ENCODE measurements at places on chromosomes 12 and 14.

DNA sequence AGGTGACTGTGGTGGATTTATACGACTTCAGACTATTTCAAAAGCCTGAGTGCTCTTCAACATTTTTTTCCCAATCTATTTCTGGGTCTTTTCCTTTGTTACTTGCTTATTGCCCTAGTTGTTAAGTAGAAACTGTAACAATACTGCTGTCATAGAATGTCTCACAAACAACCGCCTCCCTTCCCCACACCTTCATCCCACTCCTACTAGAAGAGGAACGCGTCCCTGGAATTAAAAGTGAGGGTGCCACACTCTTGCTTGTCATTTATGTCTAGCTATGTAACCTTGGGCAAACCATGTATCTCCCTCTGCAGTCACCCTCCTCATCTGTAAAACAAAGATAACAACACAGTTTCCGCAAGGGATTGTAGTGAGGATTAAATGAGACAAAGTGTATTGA, 8.6 kb downstream of the BRAP start:
- no peak overlapping the region for H3K4me3 ChIP-seq
- H3K36me3 ChIP-seq = peaks cover 81% of the 10 kb centered on the region
- no peak overlapping the region for H3K27ac ChIP-seq

DNA sequence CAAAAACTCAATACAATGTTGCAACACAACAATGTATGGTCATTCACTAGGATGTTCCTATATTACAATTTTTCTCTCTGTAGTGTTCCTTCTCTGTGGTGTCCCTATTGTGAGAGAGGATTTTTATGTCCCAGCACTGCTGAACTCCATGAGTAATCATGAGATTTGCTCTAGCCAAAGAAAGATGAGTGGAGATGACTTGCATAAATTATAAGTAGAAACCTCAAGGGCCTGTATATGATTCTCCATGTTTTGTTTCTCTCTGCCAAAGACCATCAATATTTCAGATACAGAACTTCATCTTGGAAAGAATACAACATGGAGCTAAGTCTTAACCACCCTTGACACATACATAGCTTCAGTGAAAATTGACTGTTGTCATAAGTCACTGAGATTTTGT, 579.1 kb downstream of the TMTC2 start:
- H3K36me3 ChIP-seq = no peaks in the 10 kb centered on the region
- DNase-seq = no peak
- H3K27ac ChIP-seq = no peak overlapping the region
- H3K27me3 ChIP-seq = no peaks in the 10 kb centered on the region
- H3K4me1 ChIP-seq = no peaks in the 10 kb centered on the region
- no peak overlapping the region for H3K4me3 ChIP-seq

- H3K27ac ChIP-seq = no peak overlapping the region
- H3K27me3 ChIP-seq = peaks cover 12% of the 10 kb centered on the region
- H3K36me3 ChIP-seq = no peaks in the 10 kb centered on the region
- peak overlapping the region; percentile 89 for H3K4me3 ChIP-seq
- DNase-seq = no peak
Observed at GRCh38 chr14:74257941-74258763, 18.9 kb downstream of the VSX2 start.

GRCh38 chr12:6947615-6948014, 3.5 kb upstream of the PTPN6 start:
- no peaks in the 10 kb centered on the region for H3K27me3 ChIP-seq
- H3K4me1 ChIP-seq = 0 out of 2 replicates have a peak, but pooled peaks cover 4% of the 10 kb centered on the region
- 0 out of 2 replicates have a peak overlapping the region, but pooled peaks have one; percentile 25 for H3K4me3 ChIP-seq
- DNase-seq = no peak

GRCh38 chr12:121793440-121793837, at the start of gene RHOF:
Gene RHOF, minus strand, starts transcription at chr12:121793688. Its CDS starts 55 bp downstream, at chr12:121793633.
- H3K4me3 ChIP-seq = peak within 1 kb of the TSS; percentile 66
- H3K4me1 ChIP-seq = no peaks in the 10 kb centered on the region
- H3K27ac ChIP-seq = no peak within 1 kb of the TSS
- no peaks in the 10 kb centered on the region for H3K27me3 ChIP-seq
- DNase-seq = no peak

DNA sequence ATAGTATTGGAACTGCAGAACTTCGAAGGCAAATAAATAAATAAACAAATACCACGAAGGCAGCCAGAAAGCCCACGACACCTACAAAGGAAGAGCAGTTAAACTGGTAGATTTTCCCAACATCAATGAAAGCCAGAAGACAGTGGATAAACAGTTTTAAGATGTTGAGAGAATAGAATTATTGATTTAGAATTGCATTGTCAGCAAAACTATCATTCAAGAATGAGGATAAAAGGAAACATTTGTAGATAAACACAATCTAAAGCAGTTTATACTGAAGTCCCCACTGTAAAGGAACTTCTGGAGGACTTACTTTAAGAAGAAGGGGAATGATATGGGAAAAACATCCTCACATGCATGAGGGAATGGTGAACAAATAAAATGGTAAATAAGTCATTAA, 29.5 kb downstream of the CACNA2D4 start:
- H3K27ac ChIP-seq = no peak overlapping the region
- no peaks in the 10 kb centered on the region for H3K4me1 ChIP-seq
- H3K36me3 ChIP-seq = no peaks in the 10 kb centered on the region
- H3K4me3 ChIP-seq = no peak overlapping the region
- DNase-seq = no peak

DNA sequence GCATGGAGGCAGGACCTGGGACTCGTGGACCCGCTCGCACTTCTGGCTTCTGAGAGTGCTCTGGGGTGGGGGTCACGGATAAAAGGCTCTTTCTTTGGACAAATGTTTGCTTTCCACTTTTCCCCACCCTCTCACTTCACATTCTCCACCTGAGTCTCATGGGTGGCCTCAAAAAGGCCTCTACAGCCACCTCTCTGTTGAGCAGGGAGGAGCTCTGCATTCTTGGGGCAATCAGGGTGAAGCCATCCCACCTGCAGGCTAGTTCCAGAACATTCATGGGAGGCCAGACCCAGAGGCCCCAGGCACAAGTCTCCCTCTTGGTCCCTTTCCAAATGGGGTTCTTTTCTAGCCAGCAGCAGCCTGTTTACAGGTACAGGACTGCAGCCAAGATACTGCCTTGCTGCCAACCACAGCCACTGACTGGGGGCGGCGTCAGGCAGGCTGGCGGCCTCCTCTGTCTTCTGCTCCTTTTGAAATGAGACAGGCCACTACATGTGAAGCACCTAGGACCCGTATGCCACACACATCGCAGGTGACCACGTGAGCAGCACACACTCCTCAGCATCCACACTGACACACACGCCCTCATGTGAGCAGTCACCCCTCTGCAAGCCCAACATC, 18.2 kb upstream of the CEBPE start:
- DNase-seq = no peak
- H3K27ac ChIP-seq = no peak overlapping the region
- no peaks in the 10 kb centered on the region for H3K27me3 ChIP-seq
- no peak overlapping the region for H3K4me3 ChIP-seq
- peaks cover 51% of the 10 kb centered on the region for H3K36me3 ChIP-seq

- H3K27me3 ChIP-seq = no peaks in the 10 kb centered on the region
- no peak overlapping the region for H3K4me3 ChIP-seq
- H3K36me3 ChIP-seq = no peaks in the 10 kb centered on the region
Observed at GRCh38 chr12:103623716-103624115, 36.6 kb downstream of the STAB2 start.

DNA sequence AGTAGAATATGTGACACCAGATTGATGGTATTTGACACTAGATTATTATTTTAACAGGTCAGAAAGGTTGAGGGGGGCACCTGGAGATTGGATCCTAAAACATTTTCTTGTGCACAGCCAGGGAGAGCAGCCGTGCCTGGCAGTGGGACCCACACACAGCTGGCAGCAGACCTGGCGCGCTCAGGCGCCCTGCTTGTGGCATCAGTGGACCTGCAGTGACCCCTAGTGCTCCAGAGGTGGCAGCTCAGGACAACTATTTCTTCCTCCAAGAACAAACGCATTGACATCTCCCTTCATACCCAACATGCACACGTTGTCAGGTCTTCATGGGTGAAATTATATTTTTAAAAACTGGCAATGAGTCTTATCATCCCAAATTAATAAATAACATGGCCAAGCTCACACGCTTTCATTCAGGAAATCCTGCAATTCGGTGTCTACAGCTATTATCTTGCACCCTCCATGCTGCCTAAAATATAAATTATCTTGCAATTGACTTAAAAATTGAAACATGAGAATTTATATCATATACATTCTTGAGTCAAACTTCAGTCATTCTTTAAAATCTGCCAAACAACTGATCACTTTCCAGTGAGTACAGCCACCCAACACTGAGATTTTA, 7.7 kb upstream of the TMEM132D start:
- no peaks in the 10 kb centered on the region for H3K27me3 ChIP-seq
- H3K27ac ChIP-seq = no peak overlapping the region
- H3K36me3 ChIP-seq = no peaks in the 10 kb centered on the region
- H3K4me1 ChIP-seq = no peaks in the 10 kb centered on the region
- DNase-seq = peak; percentile 85

DNA sequence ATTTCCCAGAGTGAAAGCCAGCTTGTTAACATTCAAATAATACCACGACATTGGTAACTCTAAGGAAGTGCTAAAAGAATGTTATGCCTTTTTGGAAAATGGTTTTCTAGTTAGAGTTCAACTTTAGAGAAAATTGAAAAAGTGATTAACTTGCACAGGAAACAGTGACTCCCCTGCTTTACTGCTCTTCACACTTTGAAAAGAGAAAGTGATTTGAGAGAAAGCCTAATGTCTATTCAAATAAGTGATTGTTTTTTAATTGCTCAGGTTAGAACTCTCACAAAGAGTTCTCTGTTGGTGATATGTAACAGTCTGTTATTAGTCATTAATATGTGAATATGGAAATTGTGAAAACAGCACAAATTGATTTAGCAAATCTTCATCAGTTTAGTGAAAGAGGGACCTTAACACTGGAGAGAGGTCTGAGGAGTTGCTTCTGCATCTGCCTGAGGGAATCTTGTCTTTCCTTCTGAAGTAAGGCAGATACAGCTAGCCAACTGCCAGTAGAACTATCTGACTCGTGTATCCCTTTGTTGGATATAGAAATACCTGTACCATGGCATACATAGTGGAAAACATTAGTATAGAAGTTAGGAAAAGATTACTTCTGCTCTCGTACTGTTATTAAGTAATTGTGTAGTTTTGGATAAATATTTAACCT, 25.5 kb downstream of the ATF7IP start:
- DNase-seq = no peak
- peaks cover 5% of the 10 kb centered on the region for H3K4me1 ChIP-seq
- no peak overlapping the region for H3K27ac ChIP-seq
- peaks cover 10% of the 10 kb centered on the region for H3K36me3 ChIP-seq
- H3K4me3 ChIP-seq = no peak overlapping the region

DNA sequence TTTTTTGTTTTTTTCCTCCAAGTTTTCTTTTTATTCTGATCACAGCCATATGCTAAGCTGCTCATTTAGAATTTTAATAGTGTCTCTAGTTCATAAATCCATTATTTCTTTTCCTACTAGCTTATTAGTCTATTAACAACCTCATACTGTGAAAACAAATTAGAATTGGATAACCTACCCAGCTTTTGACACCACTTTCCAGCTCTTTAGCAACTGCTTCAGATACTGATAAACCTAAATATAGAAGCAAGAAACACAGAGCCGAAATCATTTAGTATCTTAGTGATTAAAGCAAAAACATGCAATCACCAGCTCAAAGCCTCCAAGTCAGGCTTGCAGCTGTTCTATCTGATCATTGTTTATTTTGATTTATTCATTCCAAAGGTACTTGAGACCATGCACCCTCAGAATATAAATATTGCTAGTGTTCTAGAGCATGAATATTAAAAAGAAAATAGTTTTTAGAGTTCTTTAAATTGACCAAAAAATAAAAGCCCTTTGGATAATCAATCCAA, 121.5 kb downstream of the STXBP6 start:
- H3K4me1 ChIP-seq = peaks cover 2% of the 10 kb centered on the region
- no peak for DNase-seq
- no peak overlapping the region for H3K27ac ChIP-seq
- no peaks in the 10 kb centered on the region for H3K27me3 ChIP-seq
- H3K36me3 ChIP-seq = peaks cover 5% of the 10 kb centered on the region

- peaks cover 7% of the 10 kb centered on the region for H3K4me1 ChIP-seq
- H3K4me3 ChIP-seq = no peak overlapping the region
- H3K27ac ChIP-seq = peak overlapping the region; percentile 13
- H3K27me3 ChIP-seq = no peaks in the 10 kb centered on the region
- no peak for DNase-seq
- peaks cover 14% of the 10 kb centered on the region for H3K36me3 ChIP-seq
Observed at GRCh38 chr12:65926119-65926908, 102.0 kb downstream of the HMGA2 start.

DNA sequence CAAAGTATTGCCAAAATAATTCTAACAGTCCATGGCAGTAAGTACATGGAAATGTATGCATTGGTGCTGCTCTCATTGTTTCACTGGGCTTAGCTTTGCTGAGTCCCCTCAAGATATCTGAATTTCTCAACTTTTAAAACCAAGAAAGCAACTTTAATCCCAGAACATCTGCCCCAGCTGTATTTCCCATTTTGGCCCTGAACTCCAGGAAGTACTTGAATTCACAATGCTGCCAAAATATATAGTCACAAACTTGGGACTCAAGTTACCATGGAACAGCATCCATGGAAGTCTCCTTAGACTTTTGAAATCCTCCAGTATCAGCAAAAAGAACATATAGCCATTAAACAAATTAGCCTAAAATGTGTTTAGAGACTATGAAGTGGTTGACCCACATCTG, 78.5 kb upstream of the FLRT2 start:
- no peaks in the 10 kb centered on the region for H3K27me3 ChIP-seq
- no peaks in the 10 kb centered on the region for H3K36me3 ChIP-seq
- DNase-seq = no peak
- H3K27ac ChIP-seq = no peak overlapping the region

GRCh38 chr14:36627981-36628380, 33.7 kb upstream of the PAX9 start:
- H3K27ac ChIP-seq = no peak overlapping the region
- no peak for DNase-seq
- H3K4me3 ChIP-seq = no peak overlapping the region
- H3K27me3 ChIP-seq = no peaks in the 10 kb centered on the region

- H3K27me3 ChIP-seq = no peaks in the 10 kb centered on the region
- H3K27ac ChIP-seq = no peak within 1 kb of the TSS
- DNase-seq = peak; percentile 71
- H3K36me3 ChIP-seq = no peaks in the 10 kb centered on the region
- peak within 1 kb of the TSS; percentile 86 for H3K4me3 ChIP-seq
- no peaks in the 10 kb centered on the region for H3K4me1 ChIP-seq
Observed at GRCh38 chr14:60485598-60486251, at the start of gene C14orf39. Gene C14orf39, minus strand, starts transcription at chr14:60486063. Its CDS starts 985 bp downstream, at chr14:60485078.

Measured in H9 (cell line).